ENCODE measurements at places on chromosomes 2 and 18.

DNA sequence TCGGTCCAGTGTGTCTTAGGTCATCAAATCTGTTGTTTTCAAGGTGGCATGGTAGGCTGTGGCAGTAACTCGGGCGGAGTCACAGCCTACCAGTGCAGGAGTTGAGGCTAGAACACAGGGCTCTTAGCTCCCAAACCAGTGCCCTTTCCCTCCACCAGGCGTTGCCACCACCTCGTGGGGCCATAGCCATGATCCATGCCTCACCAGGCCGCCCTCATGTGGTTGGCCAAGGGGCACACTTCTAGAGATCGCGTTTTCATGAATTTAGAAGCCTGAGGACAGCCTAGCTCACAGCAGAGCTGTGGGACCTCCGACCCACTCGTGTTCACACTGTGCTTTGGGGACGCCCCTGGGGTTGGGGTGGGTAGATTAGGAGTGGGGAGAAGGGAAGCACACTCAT lies 10.6 kb downstream of the SEC11C start:
- DNase-seq, result no peak

- DNase-seq, result no peak
Measured at GRCh38 chr18:76307293-76307690, 187.8 kb downstream of the ZNF516 start.

DNA sequence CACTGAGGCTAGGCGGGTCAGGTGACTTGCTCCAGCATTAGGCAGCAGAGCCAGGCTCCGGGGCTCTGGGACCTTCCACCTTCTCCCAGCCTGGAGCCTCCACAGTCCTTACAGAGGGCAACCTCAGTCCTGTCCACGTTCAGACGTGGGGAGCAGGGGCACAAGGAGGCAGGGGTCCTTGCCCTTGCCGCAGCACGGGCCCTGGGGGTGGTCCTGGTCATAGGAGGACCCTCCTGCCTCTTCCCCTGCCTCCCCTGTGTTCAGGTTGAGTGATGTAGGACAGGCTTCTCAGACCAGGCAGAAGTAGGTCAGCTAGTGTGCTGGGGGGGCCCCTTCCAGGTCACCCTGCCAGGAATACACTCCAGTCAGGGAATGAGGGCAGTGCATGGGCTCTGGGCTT lies 5.4 kb upstream of the ARHGEF4 start:
- DNase-seq, result no peak

- no peak for DNase-seq
Measured at GRCh38 chr2:135694711-135695110, 46.9 kb upstream of the UBXN4 start.

DNA sequence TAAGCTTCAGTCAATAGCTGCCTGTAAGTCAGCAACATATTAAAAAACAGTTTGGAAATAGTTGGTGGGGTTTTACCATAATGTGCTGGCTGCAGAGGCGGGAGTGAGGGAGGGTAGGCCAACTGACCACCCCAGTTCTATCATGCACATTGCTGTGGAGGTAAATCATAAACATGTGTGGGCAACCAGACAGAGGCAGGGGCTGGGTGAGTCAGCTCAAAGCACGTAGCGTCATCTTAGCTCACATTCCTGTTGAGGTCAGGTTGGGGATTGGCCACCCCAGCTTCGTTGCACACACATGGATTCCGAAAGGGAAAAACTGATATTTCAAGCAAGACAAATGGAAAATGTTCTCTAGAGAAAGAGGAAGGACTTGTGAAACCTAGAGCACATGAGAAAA lies 19.5 kb downstream of the GPR45 start:
- no peak for DNase-seq

Data from T-helper 2 cell treated with Interferon-gamma antibody and Interleukin-4, amounts not matched to agents 5 μg/mL and 100 μg/mL, for 36 hours (primary cell).